Occipital lobe (tissue), 3 donors: ENCODE measurements at places on chromosomes 7 and 10. TPM values are rescaled to one million over a fixed set of nuclear protein-coding genes. Genes with fewer than 3 reads are reported as not detected.

CPED1 gene
- 3.9 TPM for total RNA-seq

NOBOX gene
- total RNA-seq = not detected

FBXL13 gene
- total RNA-seq = 5.0 TPM

GPR15LG gene
- total RNA-seq = not detected

RASSF4 gene
- 7.2 TPM for total RNA-seq

FOXI2 gene
- total RNA-seq = not detected

GPR146 gene
- total RNA-seq = 6.7 TPM

ZC3HAV1L gene
- total RNA-seq = 10.8 TPM

AGR2 gene
- total RNA-seq = 1.7 TPM

SMNDC1 gene
- 15.1 TPM for total RNA-seq

CRHR2 gene
- total RNA-seq = 1.1 TPM

PAOX gene
- 10.1 TPM for total RNA-seq

STRIP2 gene
- total RNA-seq = 0.94 TPM

CLDN12 gene
- total RNA-seq = 60.8 TPM

SLC26A3 gene
- not detected for total RNA-seq

NXPH1 gene
- total RNA-seq = 47.4 TPM

INHBA gene
- total RNA-seq = 33.1 TPM
